ENCODE measurements at places on chromosomes 5 and 9.
A peak's percentile ranks its signal among the peaks of the same experiment; 100 is the strongest.

DNA sequence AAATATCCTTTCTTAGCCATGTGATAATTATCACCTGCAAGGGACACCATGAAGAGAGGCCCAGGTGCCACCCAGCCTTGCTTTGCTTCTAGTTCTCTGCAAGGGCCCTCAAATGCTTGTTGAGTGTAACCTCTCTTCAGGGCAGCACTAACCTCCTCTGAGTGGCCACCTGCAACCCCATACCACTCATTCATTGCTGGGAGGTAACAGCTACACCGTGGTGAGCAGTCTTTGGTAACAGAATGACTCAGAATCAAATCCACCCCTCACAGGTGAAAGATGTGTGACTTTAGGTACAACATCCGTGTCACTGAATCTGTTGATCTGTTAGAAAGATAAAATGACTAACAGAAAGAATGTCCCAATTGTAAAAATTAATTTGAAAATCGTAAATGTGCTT lies 365.1 kb upstream of the TRPC7 start:
- DNase-seq, result no peak

DNA sequence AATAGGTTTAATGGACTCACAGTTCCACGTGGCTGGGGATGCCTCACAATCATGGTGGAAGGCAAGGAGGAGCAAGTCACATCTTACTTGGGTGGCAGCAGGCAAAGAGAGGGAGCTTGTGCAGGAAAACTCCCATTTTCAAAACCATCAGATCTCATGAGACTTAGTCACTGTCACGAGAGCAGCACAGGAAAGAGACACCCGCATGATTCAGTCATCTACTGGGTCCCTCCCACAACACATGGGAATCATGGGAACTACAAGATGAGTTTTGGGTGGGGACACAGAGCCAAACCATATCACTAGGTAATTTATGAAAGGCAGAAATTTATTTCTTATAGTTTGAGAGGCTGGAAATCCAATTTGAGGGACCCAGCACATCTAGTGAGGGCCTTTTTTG lies 40.0 kb downstream of the MTREX start:
- no peak for DNase-seq

DNA sequence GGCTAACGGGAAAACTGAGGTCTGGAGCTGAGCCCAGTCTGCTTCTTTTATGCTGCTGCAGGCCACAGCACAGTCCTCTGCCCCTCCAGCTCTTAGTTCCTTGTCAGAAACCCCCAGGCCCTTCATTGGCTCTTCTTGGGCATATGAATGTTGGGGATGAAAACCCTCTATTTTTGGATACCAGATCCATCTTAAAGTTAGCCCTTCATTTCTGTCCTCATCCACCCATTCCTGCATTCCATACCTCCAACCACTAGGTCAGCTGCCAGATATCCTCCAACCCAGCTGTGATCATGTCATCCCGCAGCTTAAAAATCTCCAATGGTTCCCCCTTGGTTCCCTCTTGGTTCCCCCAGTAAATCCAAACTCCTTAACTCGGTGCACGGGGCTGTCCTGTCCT lies 1.8 kb upstream of the SLC25A51 start:
- no peak for DNase-seq

DNA sequence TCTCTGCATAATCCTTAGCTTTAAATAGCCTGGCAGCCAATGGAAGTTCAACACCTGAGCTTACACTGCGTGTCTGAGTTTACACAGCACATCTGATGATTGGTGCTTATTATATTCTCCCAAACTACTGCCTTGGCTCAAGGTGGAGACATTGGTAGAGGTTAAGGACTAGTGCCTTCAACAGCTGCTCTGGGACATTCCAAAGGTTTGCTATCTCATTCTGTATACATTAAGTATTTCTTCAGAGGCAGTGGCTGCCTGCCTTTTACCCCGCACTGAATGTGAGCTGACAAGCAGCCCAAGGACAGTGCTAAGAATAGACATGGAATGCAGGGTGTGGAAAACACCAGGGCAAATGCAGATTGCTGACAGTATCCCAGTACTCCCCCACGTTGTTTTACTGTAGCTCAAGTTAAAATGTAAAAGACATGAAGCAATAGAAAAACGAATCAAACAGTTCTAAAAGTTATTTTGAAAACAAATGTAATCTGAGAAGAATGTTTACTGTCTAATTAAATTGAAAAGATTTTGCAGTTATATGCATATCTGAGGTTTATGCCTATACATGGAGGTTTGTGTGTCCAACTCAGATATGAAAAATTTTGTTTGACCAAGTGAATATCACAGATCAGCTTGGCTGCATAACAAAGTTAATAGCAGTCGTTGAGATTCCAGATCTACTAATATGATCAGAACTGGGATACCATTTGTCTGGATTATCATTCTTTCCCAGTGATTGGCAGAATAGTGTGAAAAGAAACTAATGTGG lies 1.8 kb downstream of the HSPB3 start:
- DNase-seq, result peak; percentile 85

DNA sequence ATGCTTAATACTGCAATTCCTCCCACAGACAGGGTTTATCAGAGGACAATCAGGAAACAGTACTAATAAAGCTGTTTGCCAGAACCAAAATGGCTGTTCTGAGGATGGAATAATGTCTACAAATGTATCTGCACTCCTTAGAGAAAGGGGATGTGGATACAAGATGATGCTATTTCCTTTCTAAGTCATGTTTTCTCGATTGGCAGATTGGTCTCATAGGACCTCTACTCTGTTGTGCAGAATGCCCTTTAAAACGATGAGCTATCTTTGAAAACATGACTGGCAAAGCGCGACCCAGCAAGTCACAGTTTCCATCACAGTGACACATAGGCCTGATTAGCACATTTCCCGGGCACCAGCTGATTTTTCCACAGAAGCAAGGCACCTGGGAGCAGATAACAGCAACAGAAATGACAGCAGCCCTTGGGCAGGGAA lies 54.0 kb downstream of the AOPEP start:
- DNase-seq, result no peak

- DNase-seq, result no peak
Measured at GRCh38 chr5:24646915-24647314, 2.1 kb upstream of the CDH10 start.

- peak; percentile 47 for DNase-seq
Measured at GRCh38 chr5:181222630-181223057, 437 bp upstream of the TRIM41 start.

GRCh38 chr5:149017636-149018035 lies 45.2 kb downstream of the SH3TC2 start:
- DNase-seq, result no peak

- peak; percentile 67 for DNase-seq
Measured at GRCh38 chr5:153084511-153084910, 406.0 kb upstream of the GRIA1 start.

DNA sequence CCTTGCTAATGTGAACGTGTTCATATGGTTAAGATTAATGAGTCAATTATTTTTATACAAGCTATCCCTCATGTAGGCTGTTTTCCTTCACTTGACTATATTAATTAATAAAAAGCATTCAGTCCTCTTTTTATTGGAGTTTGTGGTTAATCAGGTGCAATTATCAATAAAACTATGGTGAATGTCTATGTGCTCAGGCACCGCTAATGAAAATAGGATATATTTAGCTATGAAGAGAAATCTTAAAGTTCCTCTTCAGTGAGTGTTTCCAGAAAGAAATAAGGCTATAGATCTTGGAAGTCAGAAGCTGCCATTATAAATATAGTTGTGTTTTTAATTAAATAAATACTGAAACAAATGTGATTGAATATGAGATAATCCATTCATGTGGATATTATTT lies 422.1 kb downstream of the DMAC1 start:
- DNase-seq, result no peak

DNA sequence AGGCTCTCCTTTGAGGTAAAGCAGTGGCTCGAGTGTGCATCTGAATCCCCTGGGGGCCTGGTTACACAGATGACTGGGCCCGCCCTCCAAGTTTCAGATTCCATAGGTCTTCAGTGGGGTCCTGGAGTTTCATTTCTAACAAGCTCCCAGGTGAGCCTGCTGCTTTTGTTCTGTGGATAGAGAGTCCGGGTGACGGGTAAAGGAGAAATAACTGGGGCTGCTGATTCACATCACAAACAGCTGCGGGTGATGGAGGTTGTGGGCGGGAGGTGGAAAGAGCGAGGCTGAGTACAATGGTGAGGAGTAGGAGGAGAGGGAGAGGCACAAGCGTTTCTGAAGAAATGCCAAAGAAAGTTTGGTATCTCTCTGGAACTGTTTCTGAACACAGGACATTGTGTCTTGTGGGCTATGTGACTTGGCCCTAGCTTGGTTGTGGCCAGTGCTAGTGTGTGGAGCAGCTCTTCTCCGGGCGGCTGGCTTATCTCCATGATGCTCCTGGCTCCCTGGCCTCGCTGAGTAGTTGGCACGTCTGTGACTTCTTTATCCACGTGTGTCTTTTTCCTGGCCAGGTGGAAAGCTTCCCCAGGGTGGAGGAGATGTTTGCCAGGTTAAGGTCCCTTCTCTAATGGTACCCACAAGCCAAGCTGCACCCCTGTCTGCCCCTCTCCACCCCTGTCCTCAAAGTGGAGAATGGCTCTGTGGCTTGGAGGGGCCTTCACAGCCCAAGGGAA lies 61.7 kb downstream of the HSPA4 start:
- no peak for DNase-seq

DNA sequence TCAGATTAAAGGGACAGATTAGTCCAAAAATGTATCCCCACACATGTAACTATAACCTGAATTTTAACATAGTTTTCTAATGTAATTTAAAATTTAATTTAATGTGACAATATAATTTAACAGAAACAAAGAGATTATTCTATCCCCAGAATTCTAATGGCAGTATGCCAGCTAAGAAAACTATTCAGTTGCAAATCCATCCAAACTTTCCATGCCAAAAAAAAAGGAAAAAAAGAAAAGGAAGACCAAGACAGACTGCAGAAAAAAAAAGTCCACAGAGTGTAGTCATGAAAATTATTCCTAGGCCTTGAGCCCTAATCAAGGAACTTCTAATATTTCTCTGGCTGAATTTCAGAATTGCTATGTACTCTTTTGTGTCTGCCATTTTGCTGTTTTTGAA lies 217.6 kb downstream of the CDH18 start:
- no peak for DNase-seq

DNA sequence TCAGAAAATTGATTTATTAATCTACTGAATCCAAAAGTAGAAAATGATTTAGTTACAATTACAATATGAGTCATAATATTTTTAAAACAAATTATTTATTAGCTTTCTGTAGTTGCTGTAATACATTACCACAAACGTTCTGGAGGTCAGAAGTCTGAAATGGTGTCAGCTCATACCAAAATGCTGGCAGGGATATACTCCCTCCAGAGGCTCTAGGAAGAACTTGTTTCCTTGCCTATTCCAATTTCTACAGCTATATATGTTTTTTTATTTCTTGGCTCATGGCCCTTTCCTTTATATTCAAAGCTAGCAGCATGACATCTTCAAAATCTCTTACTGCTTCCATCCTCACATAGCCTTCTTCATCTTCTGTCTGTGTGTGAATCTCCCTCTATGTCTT lies 667.9 kb upstream of the ITGA1 start:
- no peak for DNase-seq

GRCh38 chr5:82295959-82296531 lies 17.9 kb upstream of the RPS23 start:
- DNase-seq, result no peak

- no peak for DNase-seq
Measured at GRCh38 chr5:1318659-1319251, 23.9 kb upstream of the TERT start.

GRCh38 chr5:175718401-175719108 lies 60.7 kb downstream of the HRH2 start:
- peak; percentile 6 for DNase-seq

DNA sequence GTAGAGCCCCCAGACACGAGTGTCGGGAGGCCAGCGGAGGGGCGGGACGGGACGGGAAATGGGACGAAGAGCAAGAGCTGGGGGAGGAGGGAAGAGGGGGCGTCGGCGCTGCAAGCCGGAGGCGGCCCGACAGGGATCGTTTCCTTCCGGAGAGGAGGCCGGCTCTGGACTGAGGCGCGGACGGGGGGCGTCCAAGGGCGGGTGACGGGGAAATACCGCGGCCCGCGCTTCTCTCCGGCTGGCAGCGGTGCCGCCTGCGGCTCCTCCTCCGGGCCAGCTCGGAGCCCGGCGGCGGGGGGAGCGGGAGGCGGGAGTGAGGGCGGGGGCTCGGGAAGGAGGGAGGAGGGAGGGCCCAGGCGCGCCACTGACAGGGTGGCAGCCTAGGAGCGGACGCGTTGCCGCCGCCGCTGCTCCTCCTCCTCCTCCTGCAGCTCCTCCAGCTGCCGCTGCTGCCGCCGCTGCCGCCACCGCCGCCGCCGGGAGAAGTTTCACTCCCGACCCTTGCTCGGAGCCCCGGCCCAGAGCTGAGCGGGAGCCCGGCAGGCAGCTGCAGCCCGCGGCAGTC lies at the start of gene CHSY3:
TSS of gene CHSY3 (plus strand) at position 364 of the 565 bp plus-strand sequence.
- peak; percentile 85 for DNase-seq

GRCh38 chr9:98380065-98380681 lies 124.7 kb upstream of the TBC1D2 start:
- peak; percentile 79 for DNase-seq

DNA sequence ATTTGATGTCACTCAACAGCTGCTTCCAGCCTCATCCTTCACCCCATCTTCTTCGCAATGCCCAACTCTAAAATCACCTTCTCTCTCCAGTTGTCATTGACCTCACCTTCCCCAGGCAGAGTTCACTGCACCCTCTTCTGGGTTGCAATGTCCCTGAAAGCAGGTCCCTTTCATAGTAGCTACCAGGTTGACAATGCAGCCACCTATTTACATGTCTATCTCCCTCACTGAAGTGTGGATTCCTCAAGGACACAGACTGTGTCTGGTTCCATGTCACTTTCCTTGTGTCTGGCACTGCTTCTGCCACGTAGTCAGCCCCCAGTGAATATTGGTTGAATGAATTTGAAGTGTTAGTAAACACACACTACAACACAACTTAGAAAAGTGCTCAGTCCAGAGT lies 445.5 kb upstream of the WWC1 start:
- no peak for DNase-seq

DNA sequence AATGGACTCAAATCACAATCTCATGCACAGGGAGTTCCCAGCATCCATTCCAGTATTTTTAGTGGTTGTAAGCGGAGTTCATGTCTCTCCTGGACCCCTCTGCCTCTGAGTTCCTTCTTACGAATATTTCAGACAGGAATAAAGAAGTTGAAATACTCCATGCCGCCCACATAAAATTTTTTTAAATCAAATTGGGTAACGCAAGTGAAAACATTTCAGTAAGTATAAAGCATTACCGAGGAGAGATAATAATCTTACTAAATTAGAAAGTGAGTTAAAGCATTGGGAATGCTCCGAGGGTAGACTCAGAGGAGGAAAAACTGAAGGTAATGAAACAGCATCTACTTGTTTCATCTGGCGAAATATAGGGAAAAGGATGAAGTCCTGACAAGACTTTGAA lies 317.6 kb downstream of the ARRDC3 start:
- no peak for DNase-seq

DNA sequence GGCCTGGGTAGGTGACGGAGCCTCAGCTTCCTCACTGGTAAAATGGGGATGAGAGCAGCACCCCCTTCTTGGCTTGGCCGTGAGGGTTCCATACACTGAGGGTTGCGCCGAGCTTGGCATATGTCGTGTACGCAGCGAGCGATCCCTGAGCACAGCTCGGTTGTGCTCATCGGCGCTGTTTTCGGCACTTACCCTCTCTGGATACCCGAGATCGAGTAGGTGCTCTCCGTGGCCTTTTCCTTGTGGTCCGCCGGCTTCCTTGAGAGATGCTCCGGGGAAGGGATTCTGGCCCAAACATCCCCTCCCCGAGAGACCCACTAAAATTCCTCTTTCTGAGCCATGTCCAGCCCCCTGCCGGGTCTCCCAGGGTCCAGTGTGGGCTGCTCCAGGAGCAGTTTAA lies 40.0 kb upstream of the HMCN2 start:
- DNase-seq, result no peak

- peak; percentile 89 for DNase-seq
Measured at GRCh38 chr9:131714161-131714646, 25.7 kb downstream of the RAPGEF1 start.

Measured in HCEC 1CT (cell line).